ENCODE measurements at places on chromosomes 12 and 14. TPM values are rescaled to one million over a fixed set of nuclear protein-coding genes. Genes with fewer than 3 reads are reported as not detected.

The VSX2 gene
- not detected for total RNA-seq

The PTPRQ gene
- total RNA-seq: under 0.01 TPM

The FOXN4 gene
- not detected for total RNA-seq

The RPL10L gene
- not detected for total RNA-seq

Data from dermis lymphatic vessel endothelial cell (primary cell).